ENCODE measurements at places on chromosomes 7 and 10.

GRCh38 chr7:4747746-4748145, 27.7 kb upstream of the AP5Z1 start:
- DNase-seq: no peak

DNA sequence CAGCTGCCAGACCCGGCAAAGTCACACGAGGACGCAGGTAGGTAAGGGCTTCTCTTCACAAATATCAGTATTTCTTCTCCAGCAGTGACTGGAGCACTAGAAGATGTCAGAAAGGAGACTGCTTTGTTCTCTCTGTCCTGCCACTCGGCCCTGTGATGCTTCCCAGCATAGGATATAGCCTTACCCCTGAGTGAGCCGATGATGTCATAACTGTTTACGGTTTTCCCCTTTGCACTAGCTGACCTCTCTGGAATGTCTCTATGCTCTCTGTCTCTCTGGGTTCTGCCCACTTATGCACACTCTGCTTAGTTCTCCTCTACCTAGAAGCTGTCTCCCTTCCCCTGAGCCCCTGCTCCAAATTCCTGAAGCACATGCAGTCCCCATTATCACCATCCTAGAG, 167.5 kb upstream of the PODXL start:
- no peak for DNase-seq

DNA sequence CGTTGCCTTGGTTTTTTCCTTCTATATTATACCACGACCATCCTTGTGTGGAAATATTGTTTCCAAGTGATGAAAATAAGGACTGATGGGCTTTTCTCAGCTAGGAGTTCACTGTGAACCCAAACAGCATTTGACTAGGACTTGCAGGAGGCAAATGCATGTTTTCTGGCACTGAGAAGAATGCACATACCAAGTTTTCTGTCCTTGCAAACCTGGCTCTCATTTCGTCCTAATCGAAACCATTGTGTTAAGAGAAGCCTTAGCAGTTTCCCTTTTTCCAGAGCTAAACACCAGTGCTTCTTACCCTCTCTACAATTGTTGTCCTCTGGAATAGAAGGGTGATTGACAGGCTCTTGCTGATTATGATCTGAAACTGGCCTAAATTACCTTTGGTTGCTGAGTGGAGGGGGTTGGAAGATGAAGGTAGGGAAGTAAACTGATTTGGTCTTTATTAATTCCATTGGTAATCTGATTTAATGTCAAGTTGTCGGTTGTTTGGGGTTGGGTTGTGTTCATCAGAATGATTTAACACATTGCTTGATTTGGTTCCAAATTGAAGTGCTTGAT, 33.1 kb upstream of the ELMO1 start:
- no peak for DNase-seq

- no peak for DNase-seq
Observed at GRCh38 chr10:58412502-58412961, 27.3 kb downstream of the TFAM start.

DNA sequence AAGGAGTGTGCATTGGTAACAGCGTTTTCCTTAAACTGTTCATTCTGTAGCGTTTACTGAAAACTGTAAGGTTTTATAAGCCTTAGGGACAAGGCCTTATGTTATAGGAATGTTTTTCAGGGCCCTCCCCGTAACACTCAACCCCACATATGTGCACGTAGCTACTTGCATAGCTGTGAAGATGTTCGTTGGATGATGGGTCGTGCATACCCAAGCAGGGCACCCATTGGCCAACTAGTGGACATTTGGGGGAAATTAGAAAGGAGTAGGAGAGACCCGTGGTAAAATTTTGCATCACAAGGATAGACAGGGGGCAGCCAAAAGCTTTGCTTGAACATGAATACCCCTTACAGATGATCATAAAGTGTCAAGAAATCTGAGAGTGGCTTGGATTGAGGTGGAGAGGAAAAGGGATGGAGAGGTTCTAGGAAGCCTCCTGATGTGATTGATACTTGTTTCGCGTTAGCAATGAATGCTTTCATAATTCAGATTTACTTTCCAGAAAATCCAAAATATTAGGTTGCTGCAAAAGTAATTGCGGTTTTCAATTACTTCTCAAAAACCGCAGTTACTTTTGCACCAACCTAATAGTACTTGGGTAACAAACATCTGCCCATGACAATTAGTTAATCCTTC, 878 bp downstream of the SEC61A2 start:
- DNase-seq: peak; percentile 9

GRCh38 chr10:68423522-68423921, 16.4 kb upstream of the RUFY2 start:
- no peak for DNase-seq

DNA sequence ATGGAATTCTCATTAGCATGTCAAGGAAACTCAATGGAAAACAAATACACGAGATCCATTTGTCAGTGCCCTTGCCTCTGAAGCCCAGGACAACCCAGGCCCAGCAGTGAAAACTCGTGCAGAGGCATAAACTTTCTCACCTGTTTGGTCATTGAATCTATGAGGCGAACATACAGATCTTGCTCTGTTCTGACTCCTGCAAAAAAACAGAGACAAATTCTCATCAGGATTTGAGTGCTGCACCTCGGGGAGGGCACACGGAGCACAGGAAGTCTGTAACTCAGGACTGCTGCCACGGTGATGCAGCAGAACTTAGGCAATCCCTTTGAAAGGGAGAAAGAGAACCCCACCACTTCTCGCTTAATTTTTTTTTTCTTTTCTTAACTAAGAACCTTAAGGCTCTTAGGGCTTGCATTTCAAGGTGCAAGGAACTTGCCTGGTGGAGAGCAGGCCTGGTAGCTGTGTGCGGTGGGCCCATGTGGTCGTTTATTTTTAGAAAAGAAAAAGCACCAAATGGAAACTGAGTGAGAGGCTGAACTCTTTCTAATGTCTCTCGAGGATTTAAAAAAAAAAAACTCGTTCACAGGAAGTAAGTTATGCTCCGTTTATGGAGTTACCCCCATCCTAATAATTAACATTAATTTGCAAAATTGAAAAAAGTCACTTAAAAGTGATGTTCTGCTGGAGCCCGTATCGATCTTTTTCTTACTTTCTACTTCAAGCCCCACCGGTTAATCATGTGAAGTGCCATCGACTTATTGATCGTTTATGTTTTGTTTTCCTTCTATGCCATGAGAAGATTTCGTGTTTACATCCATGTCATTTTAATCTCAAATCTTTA, 1.8 kb downstream of the EBF3 start:
- no peak for DNase-seq
